Cardiac fibroblast (primary cell): ENCODE measurements at places on chromosomes 11 and 22.

DNA sequence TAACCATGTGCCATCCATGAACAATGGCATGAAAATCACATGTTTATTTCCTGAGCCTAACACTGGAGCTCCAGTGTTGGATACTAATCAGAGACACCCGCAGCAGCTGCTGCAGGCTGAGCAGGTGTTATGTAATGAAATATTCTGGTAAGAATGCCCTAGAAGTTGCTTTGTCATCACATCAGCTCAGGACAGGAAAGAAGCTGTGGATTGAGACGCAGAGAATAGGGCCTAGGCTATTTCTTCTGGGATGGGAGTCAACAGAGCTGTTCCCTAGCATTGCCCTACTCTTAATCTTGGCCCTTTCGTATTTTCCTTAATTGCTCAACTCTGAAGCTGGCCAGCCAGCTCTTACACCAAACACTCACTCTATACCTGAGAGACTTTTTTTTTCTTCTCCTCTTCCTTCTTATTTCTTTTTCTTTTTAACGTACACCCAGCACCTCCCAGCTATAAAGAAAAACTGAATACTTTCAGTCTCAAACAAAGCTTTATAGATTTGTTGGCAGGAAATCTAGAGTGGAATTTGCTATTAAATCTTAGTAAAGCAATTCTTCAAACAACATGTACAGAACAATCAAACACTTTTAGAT is 31.9 kb downstream of the RASSF10 start:
- DNase-seq, result no peak

GRCh38 chr11:70736937-70737640 is 338.8 kb downstream of the CTTN start:
- DNase-seq, result no peak

DNA sequence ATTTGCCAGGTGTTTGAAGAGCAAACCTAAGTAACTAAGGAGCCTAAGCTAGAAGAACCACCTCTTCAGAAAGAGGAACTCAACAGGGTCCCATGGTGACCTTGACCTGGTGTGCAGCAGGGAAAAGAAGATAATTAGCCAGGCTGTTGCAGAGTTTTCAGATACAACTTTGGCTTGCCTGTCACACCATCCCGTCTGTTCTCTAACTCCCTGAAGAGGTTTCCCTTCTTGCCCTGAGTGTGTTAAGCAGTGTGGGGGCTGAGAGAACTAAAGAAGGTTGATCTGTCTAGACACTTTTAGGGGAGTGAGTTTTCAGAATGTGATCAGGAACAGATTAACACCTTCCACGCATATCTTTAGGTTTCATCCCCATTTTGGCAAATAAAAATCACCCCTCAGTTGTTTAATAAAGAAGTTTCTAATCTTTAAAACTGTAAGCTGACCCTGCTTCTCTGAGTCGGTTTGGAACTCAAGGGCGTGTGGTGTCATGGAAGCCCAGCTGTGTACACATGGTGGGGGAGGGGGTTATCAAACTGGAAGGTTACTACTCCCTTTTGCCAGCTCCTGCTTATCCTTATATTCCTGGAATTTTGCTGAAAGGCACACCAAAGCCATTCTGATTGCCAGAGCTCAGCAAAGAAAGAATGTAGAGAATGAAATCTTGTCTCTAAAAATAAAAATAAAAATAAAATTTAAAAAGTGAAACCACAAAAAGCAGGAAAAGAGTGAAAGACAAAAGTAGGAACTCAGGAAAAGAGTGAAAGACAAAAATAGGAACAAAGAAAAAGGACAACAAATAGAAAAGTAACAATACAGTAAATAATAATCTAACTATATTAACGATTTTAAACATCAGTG is 70.2 kb downstream of the DBX1 start:
- no peak for DNase-seq

DNA sequence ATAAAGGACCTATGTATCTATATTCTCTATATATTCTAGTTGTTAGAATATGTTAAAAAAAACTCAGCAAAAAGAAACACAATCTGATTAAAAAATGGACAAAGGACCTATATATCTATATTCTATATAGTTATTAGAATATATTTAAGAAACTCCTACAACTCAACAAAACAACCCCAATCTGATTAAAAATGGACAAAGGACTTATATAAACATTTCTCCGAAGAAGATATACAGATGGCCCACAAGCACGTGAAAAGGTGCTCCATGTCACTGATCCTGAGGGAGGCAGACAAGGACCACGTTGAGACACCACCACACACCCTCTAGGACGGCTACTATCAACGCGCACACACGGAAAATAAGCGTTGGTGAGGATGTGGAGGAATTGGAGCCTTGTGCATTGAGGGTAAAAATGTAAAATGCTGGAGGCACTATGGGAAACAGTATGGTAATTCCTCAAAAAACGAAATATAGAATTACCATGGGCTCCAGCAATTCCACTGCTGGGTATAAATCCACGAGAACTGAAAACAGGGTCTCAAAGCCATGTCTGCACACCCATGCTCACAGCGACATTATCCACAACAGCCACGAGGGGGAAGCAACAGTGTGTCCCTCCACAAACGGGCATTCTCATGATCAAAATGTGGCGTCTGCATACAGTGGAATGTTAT is 22.7 kb downstream of the YPEL1 start:
- peak; percentile 86 for DNase-seq

GRCh38 chr22:35092406-35092805 is 26.4 kb downstream of the ISX start:
- DNase-seq, result no peak

GRCh38 chr11:63042596-63042995 is 27.0 kb upstream of the SLC22A8 start:
- DNase-seq, result peak; percentile 18

DNA sequence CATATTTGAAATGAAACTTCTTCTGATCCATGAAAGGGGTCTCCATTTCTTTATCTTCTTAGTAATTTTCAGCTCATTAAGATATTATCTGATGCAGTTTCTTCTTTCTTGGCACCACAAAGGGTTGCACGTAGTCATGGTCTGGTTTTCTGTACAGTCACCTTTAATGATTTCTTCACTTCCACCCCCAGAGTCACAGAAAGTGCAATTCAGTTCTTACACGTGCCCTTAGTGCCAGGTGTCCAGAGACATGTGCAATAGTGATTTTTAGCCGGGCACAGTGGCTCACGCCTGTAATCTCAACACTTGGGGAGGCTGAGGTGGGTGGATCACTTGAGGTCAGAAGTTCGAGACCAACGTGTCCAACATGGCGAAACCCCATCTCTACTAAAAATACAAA is 202.8 kb upstream of the MTNR1B start:
- no peak for DNase-seq

DNA sequence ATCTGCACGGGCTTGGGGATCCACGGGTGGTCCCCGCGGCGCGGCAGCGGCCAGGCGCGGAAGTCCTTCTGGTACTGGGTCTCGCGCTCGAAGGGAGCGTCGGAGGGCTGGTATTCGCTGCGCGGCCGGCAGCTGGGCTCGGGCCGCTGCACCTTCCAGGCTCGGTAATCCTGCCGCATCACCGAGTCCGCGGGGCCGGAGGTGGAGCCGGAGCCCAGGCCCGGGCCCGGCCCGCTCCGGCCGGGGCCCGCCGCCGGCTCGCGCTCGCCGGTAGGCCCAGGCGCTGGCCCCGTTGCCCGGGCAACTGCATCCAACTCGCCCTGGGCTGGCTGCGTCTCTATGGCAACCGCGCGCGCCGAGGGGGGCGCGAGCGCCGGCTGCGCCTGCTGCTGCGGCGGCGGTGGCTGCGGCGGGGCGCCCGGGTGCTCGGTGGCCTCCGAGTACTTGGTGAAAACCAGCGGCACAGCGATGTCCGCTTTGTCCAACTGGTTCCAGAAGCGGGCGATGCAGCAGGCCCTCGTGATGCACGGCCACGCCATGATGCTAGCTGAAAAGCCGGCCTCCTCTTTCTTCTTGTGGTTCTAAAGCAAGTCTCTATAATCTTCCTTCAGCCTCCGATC is 897 bp downstream of the MAP6 start:
- peak; percentile 38 for DNase-seq

GRCh38 chr11:118358071-118358470 is 1.3 kb upstream of the UBE4A start:
- DNase-seq, result no peak

- DNase-seq, result no peak
These were observed 40.0 kb upstream of the SORL1 start for GRCh38 chr11:121412000-121412587.

GRCh38 chr11:116030697-116031331 is 526.6 kb upstream of the CADM1 start:
- no peak for DNase-seq

DNA sequence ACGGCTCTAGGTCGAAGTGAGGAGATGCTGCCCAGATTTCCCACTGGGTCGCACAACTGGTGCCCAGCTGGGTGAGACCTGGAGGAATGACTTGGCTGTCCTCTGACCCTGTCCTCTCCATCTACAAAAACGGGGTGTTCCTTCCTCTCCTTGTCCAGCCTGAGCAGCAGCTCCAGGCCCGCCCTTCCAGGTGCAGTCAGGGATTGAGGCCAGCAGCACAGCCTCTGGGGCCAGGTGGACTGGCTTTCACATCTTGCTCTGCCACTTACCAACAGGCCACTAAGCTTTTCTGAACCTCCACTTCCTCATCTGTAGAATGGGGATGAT is 91.7 kb upstream of the LMO1 start:
- DNase-seq, result no peak

DNA sequence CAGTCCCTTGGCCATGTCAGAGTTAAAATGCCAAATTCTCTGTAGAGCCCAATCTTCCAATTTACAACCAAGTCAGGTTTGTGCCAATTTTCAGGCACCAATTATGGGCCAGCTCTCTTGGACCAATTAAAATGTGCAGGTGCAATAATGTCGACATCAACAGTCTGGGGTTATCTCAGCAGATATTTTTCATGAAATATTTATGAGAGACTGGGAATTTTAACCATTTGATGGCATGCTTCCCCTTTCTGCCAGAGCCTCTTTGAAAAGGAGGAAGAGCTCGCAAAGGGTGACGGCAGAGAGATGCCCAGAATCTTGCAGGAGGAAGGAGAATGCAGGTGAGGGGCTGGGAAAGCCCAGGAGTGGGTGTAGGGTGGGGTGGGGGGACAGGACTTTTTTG is 100.8 kb upstream of the SYT13 start:
- no peak for DNase-seq

GRCh38 chr11:117717485-117718314 is 79.3 kb downstream of the DSCAML1 start:
- no peak for DNase-seq

GRCh38 chr11:112829971-112830654 is 131.1 kb upstream of the NCAM1 start:
- no peak for DNase-seq

GRCh38 chr22:36081023-36081431 is 52.4 kb upstream of the RBFOX2 start:
- peak; percentile 74 for DNase-seq

DNA sequence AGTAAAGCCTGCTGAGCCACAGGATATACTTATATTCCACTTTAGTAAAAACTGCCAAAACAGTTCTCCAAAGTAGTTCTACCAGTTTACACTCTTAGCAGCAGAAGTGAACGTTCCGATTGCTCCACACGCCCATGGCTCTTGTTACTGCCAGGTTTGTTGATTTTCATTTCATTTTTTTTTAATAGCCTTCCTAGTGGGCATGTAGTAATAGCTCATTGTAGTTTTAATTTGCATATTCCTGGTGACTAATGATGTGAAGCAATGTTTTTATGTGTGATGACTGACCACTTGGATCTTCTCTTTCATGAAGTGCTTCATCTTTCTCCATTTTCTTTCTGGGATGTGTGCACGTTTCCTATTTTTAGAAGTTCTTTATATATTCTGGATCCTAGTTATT is 4.8 kb upstream of the C11orf97 start:
- peak; percentile 42 for DNase-seq

DNA sequence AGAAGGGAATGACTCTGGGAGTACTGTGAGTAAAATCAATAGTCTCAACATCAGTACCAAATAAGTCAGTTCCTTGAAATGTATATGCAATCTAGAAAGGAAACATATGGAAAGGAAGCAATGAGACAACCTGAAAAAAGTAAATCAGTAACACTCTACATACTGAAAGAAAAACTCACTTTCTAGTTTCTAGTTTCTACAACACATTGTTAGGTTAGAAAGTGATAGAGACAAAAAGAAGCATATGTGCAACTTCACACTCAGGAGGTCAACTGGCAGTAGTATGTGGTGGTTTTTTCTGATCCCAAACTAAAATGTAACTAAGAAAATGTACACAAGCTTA is 156.5 kb upstream of the SOX6 start:
- DNase-seq, result no peak

DNA sequence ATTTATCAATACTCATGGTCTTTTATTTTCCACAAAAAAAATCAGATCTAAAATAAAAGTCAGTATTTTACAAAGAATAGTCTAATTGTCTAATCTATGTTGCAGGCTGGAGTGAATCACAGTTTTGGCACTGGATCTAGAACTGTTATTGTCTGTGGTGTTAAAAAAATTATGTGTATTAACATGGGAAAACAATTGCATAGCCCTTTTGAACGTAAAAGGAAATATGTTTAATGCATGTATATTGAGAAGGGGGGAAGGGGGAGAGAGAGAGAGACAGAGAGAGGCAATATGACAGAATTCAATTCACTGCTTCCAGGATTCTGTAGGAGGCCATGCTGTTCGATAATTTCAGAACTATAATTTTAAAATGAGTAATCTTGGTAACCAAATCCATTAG is 324.9 kb upstream of the CCDC90B start:
- DNase-seq, result no peak

DNA sequence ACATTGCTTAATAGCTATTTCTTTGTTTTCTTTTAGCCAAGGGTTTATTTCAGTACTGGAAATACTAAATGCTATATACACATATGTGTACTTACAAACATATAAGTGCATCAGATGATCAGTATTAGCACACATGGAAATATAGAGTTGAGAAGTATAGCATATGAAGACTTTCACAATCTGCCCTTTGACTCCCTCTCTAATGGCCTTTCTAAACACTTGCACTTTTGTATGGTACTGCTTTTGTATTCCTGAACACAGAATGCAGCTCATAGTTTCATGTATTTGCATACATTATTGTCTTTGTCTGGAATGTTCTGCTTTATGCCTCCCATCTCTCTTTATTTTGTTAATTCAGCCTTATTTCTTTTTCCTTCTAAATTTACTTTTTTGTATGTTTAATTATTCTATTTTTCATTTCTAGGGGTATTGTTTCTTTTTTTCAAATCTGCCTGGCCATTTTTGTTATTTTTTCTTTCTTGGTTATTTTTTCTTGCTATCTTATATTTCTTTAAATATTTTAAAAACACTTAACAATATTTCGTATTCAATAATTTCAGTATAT is 28.8 kb downstream of the ACER3 start:
- no peak for DNase-seq

GRCh38 chr22:48320048-48320682 is 1507.5 kb downstream of the BRD1 start:
- DNase-seq, result no peak

DNA sequence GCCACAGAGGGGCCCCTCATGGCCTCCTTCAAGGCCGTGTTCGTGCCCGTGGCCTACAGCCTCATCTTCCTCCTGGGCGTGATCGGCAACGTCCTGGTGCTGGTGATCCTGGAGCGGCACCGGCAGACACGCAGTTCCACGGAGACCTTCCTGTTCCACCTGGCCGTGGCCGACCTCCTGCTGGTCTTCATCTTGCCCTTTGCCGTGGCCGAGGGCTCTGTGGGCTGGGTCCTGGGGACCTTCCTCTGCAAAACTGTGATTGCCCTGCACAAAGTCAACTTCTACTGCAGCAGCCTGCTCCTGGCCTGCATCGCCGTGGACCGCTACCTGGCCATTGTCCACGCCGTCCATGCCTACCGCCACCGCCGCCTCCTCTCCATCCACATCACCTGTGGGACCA is 10.0 kb downstream of the CXCR5 start:
- no peak for DNase-seq

- DNase-seq, result no peak
These were observed 43.0 kb upstream of the CD5 start for GRCh38 chr11:61059260-61059752.
